Thoracic aorta (tissue), 2 donors: ENCODE measurements at places on chromosomes 5 and 9. TPM values are rescaled to one million over a fixed set of nuclear protein-coding genes. Genes with fewer than 3 reads are reported as not detected.

Gene KIF4B
- total RNA-seq: not detected

DNA sequence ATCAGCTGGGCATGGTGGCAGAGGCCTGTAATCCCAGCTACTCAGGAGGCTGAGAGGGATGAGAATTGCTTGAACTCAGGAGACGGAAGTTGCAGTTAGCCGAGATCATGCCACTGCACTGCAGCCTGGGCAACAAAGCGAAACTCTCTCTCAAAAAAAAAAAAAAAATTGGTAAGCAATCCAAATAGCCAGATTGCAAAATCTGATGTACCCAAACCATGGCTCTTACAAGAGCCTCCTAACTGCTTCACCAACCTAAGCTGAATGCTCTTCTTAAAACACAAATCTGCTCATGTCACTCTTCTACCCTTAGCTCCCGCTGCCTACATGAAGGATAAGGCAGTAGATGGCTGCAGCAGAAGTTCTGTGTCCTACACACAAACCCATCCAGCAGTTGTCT, 105.9 kb downstream of the MPDZ start:
- DNase-seq: no peak

- no peak for DNase-seq
Observed at GRCh38 chr5:81650987-81651386, 99.9 kb downstream of the SSBP2 start.

Gene CTXN3
- total RNA-seq: not detected

DNA sequence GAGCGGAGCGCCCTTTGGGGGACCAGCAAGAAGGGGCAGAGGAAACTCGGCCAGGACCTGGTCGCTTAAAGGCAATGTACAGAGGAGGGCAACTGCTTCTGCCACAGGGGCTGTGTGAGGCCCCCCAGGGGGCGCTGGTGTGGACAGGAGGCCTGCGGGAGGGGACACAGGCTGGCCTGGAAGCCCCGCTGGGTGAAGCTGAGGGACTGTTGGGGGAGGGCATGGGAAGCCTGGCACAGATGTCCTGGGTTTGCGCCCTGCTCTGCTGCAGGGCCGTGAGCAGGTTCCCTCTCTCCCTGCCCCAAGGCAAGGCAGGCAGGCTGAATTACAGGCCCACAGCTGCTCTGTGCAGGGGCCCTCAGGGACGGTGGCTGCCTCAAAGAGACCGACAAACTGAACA, 5.4 kb downstream of the MED22 start:
- no peak for DNase-seq
